Aortic smooth muscle cell (primary cell): ENCODE measurements at places on chromosomes 16 and 17. TPM values are rescaled to one million over a fixed set of nuclear protein-coding genes. Genes with fewer than 3 reads are reported as not detected.

The RASD1 gene
- 2.4 and 3.6 TPM in 2 replicates for total RNA-seq

The NPB gene
- total RNA-seq, result 0.37 and 0.40 TPM in 2 replicates

The KRTAP3-2 gene
- not detected in 2 replicates for total RNA-seq

The ZNF232 gene
- total RNA-seq, result 4.5 and 4.6 TPM in 2 replicates

The MSLN gene
- total RNA-seq, result not detected in 2 replicates

The SLC35G6 gene
- not detected in 2 replicates for total RNA-seq

The CDR2L gene
- 11.2 and 11.9 TPM in 2 replicates for total RNA-seq

The HOXB7 gene
- not detected in 2 replicates for total RNA-seq

The ZFHX3 gene
- 6.6 and 12.9 TPM in 2 replicates for total RNA-seq

The CEP112 gene
- 10.7 and 11.8 TPM in 2 replicates for total RNA-seq

The TMEM235 gene
- total RNA-seq, result not detected in 2 replicates

The GAST gene
- not detected in 2 replicates for total RNA-seq

The CD300E gene
- total RNA-seq, result not detected in 2 replicates

The ATP2A1 gene
- under 0.01 and 0.12 TPM in 2 replicates for total RNA-seq

The CAPN15 gene
- total RNA-seq, result 15.8 and 20.6 TPM in 2 replicates

The OR2C1 gene
- 0.12 and 0.26 TPM in 2 replicates for total RNA-seq

The OR3A2 gene
- total RNA-seq, result 0.06 TPM in 1 of 2 replicates, not detected in the other
